ENCODE measurements at places on chromosomes 1 and 21.

GRCh38 chr1:147600119-147601111 lies 59.1 kb downstream of the BCL9 start:
- DNase-seq, result no peak

DNA sequence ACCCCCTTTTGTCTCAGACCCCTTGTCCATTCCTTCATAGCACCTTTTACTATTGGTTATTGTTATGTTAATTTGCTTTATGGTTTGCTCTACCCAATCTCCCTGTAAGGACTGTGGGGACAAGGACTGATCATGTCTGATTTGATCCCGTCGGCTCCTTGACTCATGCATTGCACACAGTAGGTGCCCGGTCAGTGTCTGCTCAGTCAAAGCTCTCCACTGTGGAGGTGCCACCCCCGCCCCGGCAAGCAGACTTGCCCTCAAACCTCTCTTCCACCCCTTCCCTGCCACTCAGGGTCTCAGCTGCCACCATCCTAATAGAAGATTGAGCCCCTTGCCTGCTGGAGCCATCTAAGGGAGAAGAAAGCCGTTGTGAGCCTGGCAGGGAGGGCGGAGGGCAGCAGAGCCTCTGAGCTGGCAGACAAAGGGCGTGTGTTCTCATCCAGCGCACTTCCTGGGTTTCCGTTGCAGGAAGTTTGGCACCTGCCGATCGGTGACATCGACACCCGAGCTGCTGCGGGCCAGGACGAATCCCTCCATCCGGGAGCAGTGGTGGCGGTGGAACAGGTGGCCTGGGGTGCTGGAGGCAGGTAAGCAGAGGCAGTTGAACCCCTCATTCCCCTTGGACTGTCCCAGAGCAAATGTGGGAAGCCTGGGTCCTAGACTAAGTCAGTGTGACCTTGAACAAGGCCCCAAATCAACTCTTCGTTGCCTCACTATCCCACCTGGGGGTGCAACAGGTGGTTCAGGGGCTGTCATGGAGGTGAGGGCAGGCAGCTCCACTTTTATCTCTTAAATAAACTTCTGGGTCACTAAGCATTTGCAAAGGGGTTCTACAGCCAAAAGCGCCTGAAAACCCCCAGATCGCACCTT lies 2.2 kb upstream of the FBLIM1 start:
- DNase-seq, result no peak

DNA sequence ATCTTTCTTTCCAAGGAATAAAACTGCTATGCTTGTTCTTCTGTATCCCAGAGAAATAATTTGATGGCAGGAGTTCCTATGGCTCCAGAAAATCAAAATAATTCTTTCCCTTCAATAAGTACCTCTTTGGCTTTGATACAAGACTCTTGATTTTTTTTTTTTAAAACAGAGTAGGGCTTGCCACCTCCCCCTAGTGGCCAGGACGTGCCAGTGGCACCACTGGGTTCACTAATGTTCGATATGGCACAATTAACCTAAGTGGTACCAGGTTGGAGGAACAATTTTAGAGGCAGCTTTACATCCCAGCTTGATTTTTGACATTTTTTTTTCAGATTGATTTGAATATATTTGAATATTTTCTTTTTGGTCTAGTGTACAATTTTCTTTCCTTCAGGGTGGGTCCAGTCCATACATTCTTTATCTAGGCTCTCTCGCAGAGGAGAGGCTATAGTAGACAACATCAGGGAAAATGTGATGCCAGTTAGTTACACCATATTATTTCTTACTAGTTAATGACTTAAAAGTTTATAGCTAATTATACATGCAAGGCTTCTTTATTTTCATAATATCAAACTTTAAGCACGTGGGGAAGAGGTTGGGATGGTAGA lies 330.9 kb downstream of the S1PR1 start:
- no peak for DNase-seq

DNA sequence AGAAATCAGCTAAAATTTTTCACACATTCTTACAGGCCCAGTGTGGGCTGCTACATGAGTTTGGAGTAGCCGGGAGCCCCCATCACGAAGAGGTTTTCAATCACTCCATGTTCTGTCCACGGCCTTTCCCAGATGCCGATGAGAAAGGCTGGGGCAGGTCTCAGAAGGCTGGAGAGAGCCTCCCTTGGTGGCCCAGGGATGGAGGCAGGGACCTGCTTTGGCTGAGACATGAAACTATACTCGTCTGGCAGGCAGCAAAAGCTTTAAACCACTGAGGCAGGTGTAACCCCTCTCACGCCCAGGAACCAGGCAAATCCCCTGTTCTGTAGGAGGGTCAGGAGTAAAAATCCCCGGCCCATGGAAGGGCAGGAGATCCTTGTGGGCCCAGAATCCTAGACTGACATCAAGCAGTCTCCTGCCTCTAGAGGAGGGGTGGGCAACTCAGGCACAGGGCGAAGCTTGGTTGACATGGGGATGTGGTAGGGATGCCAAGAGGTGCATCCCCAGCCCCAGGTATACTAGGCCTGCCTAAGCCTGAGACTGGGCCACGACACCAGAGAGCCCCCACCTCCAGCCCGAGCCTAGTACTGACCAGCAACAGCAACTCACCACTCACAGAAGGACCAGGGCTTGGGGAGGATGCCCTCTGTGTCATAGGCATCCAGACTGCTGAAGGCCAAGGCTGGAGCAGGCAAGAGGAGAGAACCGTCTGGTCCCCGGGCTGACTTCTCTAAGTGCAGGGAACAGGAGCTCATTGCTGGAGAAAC lies 9.1 kb downstream of the MMEL1 start:
- DNase-seq, result no peak

GRCh38 chr1:61058483-61059245 lies 23.7 kb upstream of the NFIA start:
- no peak for DNase-seq

GRCh38 chr1:177872308-177872900 lies 97.5 kb downstream of the SEC16B start:
- no peak for DNase-seq

DNA sequence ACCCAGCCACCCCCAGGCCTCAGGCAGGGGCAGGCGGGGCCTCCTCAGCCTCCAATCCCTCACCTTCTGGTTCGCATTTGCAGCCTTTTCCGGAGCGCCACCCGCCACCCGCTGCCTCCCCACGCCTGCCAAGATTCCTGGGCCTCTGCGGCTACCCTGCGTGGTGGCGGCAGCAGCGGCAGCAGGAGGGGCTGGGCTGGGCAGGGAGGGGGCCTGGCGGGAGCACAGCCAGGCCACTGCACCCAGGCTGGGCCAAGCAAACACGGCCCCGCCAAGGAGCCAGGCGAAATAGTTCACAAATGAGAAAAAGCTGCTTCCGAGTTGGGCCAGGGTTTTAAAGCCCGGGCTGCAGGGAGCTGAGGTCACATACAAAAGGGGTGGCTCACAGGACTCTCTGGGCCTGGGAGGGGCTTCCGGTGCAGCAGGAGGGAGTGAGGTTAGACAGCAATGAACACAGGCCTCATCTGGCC lies 9.8 kb downstream of the COL8A2 start:
- no peak for DNase-seq

GRCh38 chr1:180627411-180627810 lies 4.4 kb upstream of the XPR1 start:
- DNase-seq, result no peak

- DNase-seq, result no peak
These were observed 142.7 kb downstream of the TSEN15 start for GRCh38 chr1:184194236-184194635.

- no peak for DNase-seq
These were observed 2.8 kb downstream of the DYRK1A start for GRCh38 chr21:37369307-37369854.

DNA sequence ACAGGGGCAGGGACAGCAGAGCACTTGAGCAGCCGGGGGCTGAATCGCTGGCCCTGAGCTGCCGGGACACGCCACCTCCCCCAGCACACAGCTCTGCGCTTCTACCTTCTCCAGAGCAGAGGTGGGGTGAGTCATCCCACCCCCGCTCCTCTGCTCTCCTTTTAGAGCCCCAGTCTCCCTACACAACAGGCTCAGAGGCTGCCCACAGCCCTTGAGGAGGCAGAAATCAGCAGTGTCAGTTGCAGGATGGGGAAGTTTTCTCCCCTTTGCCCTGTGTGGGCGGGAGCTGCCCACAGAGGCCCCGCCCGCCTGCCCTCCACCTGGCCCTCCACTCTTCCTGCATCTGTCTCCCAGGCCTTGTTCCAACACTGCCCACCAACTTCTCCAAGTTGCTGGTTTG lies 94.6 kb downstream of the STUM start:
- no peak for DNase-seq

DNA sequence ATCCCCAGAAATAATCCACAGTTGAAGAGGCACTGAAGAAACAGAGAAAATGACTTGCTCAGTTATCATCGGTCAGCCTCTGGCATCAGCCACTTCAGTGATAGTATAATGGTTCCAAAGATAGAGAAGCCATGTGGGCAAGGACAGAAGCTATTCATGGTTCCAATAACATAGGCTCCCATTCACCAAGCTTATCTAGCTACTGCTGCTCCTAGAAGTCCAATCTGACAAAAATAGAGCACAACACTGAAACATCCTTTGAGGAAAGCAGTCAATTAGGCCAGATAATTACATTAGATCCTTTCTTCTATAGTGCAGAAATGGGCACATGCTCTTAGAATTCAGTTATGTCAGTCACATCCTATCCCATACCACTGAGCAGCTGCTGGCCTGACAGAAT lies 33.5 kb upstream of the CRB1 start:
- no peak for DNase-seq

- DNase-seq, result no peak
These were observed 36.4 kb downstream of the ELK4 start for GRCh38 chr1:205595435-205595834.

DNA sequence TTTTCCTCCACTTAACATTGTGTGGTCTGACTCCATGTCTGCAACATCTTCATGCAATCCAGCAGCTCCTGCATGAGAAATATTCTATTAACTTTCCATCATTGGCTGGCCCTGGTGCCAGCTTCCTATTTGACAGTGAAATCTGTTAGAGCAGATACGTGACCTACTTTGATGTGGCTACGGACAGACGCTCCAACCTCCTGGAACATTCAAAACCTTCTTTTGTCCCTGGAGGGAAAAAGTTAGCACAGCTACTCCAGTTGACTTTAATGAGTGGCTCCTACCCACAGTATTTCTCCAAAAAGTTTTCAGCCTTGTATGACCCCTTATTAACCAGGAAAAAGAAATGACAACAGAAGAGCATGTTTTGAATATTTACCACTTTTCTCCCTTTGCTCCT lies 22.0 kb downstream of the PRAMEF20 start:
- no peak for DNase-seq

DNA sequence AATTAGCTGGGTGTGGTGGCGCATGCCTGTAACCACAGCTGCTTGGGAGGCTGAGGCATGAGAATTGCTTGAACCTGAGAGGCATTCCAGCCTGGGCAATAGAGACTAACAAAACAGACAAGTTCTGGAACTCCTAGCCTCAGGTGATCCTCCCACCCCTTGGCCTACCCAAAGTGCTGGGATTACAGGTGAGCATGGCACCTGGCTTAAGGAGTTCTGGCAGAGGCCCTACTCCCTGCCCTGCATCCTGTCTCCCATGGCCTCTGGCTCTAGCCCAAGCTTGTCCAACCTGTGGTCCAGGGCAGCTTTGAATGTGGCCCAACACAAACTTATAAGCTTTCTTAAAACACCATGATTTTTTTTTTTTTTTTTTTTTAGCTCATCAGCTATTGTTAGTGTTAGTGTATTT lies 20.4 kb downstream of the TOMM20 start:
- DNase-seq, result no peak

GRCh38 chr1:84708031-84708430 lies 17.8 kb upstream of the SSX2IP start:
- DNase-seq, result no peak

GRCh38 chr21:45387506-45387905 lies 17.5 kb upstream of the COL18A1 start:
- DNase-seq, result no peak

DNA sequence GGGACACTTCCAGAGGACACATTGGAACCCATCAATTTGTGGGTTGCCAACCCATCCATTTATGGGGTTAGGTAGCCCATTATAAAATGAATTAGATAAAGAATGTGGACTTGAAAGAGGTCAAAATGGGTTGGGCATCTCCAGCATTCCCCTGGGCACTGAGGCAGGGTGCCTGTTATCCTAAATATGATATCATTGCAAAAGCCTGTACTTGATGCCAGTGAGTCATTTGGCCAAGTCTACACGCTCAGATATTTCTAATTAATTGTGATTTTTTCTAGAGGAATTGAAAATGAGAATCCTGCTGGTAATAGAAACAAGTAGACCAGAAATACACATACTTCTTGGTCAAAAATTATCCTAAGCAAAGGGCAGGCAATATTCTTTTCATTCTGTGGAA lies 21.9 kb upstream of the NBL1 start:
- no peak for DNase-seq

DNA sequence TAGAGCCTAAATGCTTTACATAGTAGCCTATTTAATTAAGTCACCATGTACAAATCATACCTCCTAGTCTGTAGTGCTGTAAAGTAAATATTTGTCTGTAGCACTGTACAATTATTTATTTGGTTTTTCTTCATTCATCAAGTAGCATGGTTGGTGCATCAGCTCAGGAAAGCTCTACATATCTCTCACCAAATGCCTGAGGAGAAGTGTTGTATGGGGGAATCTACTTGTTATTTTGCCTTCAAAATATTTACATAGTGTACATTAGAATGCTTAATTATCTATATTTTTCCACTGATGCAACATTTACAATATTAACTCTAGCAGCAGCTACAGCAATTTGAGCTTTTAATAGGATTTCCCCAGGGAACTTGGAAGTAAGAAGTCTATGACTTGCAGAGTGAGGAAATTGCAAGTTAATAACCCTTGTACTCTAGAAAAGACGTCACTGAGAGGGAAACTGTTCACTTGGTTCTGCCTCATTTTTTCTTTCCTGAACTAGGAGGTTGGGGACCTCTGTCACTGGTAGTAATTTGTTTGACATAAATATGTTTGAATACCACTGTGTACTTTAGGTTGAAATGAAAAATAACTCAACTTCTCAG lies 207.4 kb downstream of the PDE4B start:
- no peak for DNase-seq

GRCh38 chr1:164675342-164675904 lies 116.4 kb downstream of the PBX1 start:
- no peak for DNase-seq

DNA sequence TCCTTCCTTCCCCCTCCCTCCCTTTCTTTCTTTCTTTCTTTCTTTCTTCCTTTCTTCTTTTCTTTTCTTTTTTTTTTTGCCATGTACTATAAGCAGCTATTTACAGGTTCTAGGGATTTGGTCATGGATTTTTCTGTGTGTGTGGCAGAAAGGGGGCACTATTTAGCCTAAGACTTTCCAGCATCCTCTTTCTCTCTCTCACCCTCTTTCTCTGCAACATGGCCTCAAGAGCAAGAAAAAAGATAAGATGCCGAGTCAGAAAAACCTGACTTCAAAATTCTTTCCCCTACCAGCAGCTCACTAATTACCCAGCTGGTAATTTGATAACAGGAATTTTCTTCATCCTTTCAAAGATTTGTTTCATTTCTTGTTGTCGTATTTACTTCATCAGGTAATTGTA lies 458.3 kb upstream of the ADAMTS5 start:
- DNase-seq, result no peak

GRCh38 chr1:210123924-210124589 lies 108.5 kb upstream of the SERTAD4 start:
- no peak for DNase-seq

GRCh38 chr1:97524211-97524610 lies 396.6 kb downstream of the DPYD start:
- no peak for DNase-seq

- no peak for DNase-seq
These were observed 487.7 kb upstream of the PBX1 start for GRCh38 chr1:164071288-164071687.

All from NCI-H2081 treated with DMSO at 0.1 percent for 48 hours (cell line).